Stimulated activated naive CD8-positive, alpha-beta T cell treated with anti-CD3 and anti-CD28 coated beads, Interleukin-15, Interleukin-2, amounts not matched to agents 100 U/mL and 50 U/mL, for 24 hours (primary cell): ENCODE measurements at places on chromosomes 7 and 10.

DNA sequence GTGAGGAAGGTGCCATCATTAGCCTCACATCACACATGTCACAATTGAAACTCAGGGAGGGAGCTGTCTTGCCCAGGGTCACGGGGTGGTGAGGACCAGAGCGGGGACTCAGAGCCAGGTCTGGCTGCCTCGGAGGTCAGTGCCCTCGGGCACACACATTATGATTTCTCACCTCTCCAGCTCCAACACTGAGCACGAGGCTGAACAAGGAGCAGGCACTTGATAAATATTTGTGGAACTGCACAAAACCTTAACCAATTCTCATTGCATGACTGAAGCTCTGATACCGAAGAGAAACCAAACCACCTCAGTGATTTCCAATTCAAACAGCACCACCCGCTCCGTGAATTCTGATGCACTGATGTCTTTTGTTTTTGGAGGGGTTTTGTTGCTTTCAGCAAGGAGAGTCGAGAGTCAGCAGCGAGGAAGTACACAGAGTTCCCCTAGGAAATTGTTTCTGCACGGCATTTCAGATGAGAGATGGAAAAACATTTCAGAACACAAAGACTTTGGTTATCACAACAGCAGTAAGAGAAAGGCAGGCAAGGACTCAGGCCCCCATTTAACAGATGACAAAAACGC is 55.3 kb upstream of the ZMIZ1 start:
- DNase-seq = no peak

DNA sequence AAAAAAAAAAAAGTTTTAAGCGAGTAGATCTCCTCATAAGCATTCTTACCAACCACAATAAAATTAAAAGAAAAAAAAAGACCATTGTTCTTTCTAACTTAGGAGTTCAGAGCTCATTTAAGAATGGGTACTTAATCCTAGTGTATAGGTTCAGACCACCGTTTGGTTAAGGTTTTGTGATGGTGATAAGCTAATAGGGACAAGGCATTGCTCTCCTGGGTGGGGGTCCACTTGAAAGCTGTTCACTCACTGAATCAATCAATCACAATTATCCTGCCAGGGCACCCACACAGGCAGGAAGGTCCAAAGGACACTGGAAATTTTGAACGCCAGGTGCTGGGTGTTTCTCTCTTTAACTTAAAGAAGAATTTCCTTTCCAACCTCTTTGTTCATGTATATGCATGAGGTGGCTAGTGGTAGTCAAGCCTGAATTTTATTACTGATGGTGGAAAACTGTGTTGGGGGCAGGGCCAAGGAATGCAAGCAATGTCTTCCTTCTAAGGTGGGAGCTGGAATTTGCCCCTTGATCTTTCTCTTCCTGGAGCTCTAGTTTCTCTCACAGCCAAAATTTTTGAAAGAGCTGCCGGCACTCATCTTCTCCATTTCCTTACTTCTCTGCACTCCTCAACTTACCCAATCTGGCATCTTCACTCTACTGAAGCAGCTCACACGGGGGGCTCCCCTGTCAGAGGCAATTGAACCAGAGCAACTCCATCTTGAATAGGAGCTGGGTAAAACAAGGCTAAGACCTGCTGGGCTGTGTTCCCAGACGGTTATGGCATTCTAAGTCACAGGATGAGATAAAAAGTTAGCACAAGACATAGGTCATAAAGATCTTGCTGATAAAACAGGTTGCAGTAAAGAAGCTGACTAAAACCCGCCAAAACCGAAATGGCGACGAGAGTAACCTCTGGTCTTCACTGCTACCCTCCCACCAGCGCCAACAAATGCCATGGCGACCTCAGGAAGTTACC is 7.5 kb upstream of the FAM131B start:
- no peak for DNase-seq

GRCh38 chr10:78066012-78066411 is 32.3 kb downstream of the RPS24 start:
- no peak for DNase-seq

DNA sequence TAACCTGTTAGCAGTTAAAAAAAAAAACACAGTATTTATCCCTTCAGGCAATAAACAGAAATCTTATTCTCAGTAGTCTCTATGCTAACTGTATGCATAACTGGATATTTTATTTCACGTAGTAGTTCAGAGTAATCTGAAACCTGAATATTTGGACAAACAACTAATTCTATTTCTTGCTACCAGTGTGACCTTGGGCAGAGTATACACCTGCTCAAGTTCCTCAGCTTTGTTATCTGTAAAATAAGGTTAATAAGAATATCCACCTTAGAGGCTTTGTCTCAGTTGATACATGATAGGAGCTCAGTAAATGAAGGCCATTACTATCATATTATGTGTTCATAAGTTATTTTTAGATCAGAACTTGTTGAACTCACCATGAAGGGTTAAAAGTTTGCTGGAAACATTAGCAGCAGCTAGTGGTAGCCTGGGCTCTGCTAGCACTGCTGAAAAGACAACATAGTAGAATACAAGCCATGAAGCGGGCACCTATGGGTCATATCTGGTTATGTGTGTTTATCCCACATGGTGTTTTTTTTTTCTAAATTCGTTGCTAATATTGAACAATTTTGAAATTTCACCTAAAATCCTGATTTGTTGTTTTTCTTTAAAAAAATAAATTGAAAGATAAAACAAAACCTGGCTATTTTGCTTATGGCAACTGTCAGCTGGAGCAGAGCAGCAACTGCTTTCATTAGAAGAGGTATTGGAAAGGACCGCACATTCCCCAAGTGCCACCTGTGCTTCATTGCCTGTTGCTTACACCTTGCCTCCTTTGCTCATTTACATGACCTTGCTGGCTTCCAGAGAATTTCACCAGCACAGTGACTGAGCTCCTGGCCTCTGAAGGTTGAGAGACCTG is 303.0 kb downstream of the PRKG1 start:
- no peak for DNase-seq

- DNase-seq = no peak
Observed at GRCh38 chr7:157503229-157503628, 166.4 kb downstream of the DNAJB6 start.

GRCh38 chr10:33271969-33272583 is 62.4 kb downstream of the NRP1 start:
- DNase-seq = no peak

- DNase-seq = no peak
Observed at GRCh38 chr7:39002755-39003154, 25.0 kb downstream of the POU6F2 start.

DNA sequence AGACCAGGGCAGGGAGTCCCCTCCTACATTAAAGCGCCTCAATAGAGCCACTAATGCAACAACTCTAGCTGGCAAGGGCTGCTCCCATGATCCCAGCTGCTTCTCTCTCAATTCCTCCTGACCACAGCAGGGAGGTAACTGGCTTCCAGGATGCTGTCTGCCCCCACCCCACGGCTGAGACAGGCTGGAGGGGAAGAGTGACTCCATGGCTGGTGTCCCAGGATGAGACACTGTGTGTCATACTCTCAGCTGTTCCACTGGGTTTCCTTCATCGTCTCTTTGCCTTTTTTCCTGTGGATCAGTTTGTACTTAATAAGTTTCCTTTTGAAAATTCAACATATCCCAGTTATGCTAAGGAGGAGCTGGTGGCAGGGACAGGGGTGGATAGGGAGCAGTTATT is 27.7 kb upstream of the MYH16 start:
- no peak for DNase-seq

- DNase-seq = no peak
Observed at GRCh38 chr10:43205681-43206390, 61.0 kb downstream of the RASGEF1A start.

DNA sequence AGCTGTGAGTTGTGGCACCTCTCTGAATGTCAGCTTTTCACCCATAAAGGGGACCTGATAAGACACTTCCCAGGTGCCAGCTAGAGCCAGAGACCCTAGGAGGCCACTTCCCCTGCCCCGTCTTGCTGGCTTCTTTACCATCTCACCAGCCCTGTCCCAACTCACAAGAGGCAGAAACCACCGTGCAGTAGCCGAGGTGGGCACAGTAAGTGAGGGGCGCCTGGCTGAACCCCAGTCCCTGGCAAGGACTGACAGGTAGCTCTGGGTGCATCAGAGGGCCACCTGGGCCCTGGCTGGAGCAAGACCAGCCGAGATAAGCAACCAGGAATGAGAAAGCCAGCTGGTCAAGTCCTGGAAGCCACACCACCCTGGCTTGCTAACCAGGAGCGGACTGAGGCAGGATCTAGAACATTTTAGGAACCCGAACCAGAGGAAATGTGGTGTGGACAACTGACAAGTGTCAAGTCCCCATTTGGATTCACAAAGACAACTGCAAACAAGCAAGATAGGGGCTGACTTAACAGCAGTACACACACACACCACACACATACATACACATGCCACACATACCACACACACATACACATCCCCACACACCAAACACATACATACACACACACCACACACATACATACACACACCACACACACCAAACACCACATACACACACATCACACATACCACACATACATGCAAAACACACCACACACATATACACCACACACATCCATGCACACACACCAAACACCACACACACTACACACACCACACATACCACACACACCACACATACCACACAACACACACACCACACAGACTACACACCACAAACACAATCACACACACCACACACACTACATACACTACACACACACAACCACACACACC is 20.8 kb downstream of the OGDHL start:
- no peak for DNase-seq

DNA sequence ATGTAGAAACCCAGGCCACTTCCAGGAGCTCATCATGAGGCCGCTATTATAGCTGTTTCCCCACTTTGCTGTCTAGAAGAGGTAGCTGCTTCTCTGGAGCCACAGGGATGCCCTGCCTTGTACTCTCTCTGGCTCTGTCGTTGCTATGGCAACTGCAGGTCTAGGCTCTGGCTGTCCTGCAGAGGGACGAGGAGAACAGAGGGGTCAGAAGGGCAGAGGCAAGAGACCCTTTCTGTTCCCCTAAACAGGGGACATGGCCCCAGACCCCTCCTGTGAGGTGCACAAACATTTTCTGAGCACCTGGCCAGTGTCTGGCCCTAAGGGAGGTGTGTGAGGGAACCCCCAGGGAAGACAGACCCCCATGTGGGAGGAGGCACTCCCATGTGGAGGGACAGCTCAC is 31.4 kb downstream of the ITPRIP start:
- DNase-seq = no peak

DNA sequence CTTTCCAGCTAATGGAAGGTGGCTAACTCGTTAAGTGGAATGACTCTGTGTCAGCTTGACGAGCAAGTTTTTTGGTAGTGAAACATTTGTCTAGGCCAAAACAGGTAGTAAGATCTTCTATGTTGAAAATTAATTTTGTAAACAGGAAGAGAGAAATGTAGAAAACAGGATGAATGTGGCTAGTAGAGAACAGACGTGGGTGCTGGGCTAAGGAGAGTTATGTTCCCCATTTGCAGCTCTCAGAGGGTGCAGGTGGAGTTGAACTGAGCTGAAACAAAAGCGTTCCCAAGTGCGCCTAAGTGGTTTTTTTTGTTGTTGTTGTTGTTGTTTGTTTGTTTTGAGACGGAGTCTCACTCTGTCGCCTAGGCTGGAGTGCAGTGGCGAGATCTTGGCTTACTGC is 59.5 kb upstream of the SRPK2 start:
- DNase-seq = no peak
